ENCODE measurements at places on chromosomes 7 and 10. TPM values are rescaled to one million over a fixed set of nuclear protein-coding genes. Genes with fewer than 3 reads are reported as not detected.

GRCh38 chr7:151876899-151877777, at the start of gene PRKAG2:
TSS of gene PRKAG2 (minus strand) at chr7:151877115. CDS start at chr7:151876620, 495 bp downstream.
- DNase-seq: peak; percentile 74

- DNase-seq: peak; percentile 94
Observed at GRCh38 chr7:105531792-105532671, at the start of gene RINT1. TSS of gene RINT1 (plus strand) at chr7:105532201. CDS start at chr7:105532316, 115 bp downstream.

DNA sequence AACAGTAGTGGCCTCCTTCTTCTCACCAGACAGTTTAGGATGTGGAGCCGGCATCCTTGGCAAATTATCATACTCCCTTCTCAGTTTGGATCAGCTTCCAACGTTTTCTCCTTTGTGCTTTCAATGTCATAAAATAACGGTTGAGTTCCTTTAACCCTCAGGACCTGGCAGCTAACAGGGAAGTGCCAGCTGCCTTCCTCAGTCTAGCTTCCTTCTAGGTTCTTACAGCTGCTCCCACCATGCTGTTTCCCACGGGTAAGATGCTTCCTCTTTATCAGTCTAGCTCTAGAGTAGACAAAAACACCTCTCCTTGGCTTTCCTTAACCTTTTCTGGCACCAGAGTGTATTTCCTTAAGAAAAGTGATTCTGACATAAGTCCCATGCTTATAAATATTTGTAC, 33.2 kb downstream of the BLVRA start:
- no peak for DNase-seq

GRCh38 chr10:76401006-76401405, 969.6 kb downstream of the LRMDA start:
- no peak for DNase-seq

DNA sequence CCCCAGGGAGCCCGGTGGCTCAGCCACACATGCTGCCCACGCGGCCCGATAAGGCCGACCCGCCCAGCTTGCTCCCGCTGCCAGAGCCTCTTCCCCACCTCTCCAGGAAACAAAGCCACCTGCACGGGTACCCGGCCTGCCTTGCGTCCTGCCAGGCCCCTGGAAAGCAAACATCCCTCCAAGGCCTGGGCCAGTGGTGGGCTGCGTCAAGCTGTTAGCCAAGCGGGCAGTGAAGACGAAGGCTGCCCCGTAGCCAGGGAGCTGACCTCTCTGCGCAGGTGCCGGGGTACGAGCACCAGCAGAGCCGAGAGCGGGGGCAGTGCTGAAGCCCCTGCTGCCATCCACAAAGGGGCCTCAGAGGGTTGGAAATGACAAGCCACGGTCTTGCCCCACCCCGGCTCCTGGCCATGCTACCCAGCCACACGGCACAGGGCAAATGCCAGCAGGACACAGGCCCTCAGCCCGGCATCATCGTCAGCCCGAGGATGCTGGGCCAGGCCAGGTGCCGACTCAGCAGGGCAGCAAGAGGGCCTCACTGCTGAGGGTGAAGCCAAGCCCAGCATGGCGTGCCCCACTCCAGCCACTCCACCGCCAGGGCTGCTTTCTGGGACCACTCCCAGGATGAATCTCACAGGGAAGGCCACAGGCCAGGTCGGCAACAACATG, 140.0 kb downstream of the PTPRN2 start:
- no peak for DNase-seq

GRCh38 chr7:136049117-136049516, 72.0 kb upstream of the MTPN start:
- no peak for DNase-seq

The LRGUK gene
- total RNA-seq: 0.07 TPM

The SPDYE16 gene
- 0.19 TPM for total RNA-seq

The CALML5 gene
- not detected for total RNA-seq

The MYOZ1 gene
- not detected for total RNA-seq
